ENCODE measurements at places on chromosomes 1 and 21. TPM values are rescaled to one million over a fixed set of nuclear protein-coding genes. Genes with fewer than 3 reads are reported as not detected.

The RNF223 gene
- not detected for total RNA-seq

The SYT14 gene
- total RNA-seq: not detected

The CLCA1 gene
- total RNA-seq: not detected

The CAMK1G gene
- total RNA-seq: 2.8 TPM

The OR2M3 gene
- total RNA-seq: not detected

The OR4F29 gene
- total RNA-seq: not detected

The ENSA gene
- 193 TPM for total RNA-seq

The EXTL1 gene
- not detected for total RNA-seq

The NHLH1 gene
- total RNA-seq: 0.07 TPM

The ST7L gene
- total RNA-seq: 12.1 TPM

The SLC35F3 gene
- total RNA-seq: not detected

The ISG20L2 gene
- total RNA-seq: 24.8 TPM

The L1TD1 gene
- total RNA-seq: not detected

The GNAT2 gene
- total RNA-seq: 0.50 TPM

The LAMB3 gene
- total RNA-seq: 11.8 TPM

The OR2L8 gene
- not detected for total RNA-seq

The SHISA4 gene
- 0.33 TPM for total RNA-seq

The ZNF683 gene
- not detected for total RNA-seq

The FMN2 gene
- not detected for total RNA-seq

The GSTM1 gene
- total RNA-seq: not detected

The STUM gene
- not detected for total RNA-seq

The CFAP107 gene
- not detected for total RNA-seq

The CLEC20A gene
- total RNA-seq: not detected

The CDA gene
- not detected for total RNA-seq

The CELA2B gene
- total RNA-seq: not detected
